ENCODE measurements at places on chromosomes 12 and 14.

- H3K4me3 ChIP-seq = no peak overlapping the region
- DNase-seq = no peak
- no peaks in the 10 kb centered on the region for H3K36me3 ChIP-seq
- no peak overlapping the region for H3K27ac ChIP-seq
- H3K27me3 ChIP-seq = no peaks in the 10 kb centered on the region
- H3K4me1 ChIP-seq = no peaks in the 10 kb centered on the region
These were observed 5.9 kb downstream of the HCAR1 start for GRCh38 chr12:122724641-122725243.

DNA sequence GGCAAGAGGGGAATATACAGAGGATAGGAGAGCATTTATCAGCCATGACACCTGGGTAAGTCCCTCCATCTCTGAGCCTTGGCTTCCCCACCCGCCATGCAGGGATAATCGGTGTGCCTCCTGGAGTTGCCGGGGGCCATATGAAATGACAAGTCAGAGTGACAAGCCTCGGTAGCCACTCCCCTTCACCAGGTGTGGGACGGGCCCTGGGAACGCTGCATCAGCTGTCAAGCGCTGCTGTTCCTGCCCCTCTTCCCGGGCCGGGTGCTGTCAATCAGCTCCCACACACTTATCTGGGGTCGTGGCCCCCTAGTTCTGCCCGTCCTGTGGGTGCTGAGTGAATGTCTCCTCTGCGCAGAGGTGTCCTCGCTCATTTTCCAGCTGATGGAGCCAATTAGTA lies 57.2 kb downstream of the MVK start:
- no peak overlapping the region for H3K4me3 ChIP-seq
- DNase-seq = no peak
- no peak overlapping the region for H3K27ac ChIP-seq

GRCh38 chr12:132429946-132430643 lies 59.9 kb upstream of the FBRSL1 start:
- H3K4me3 ChIP-seq = no peak overlapping the region
- H3K36me3 ChIP-seq = no peaks in the 10 kb centered on the region
- H3K27ac ChIP-seq = no peak overlapping the region
- no peak for DNase-seq
- H3K27me3 ChIP-seq = no peaks in the 10 kb centered on the region

- H3K27me3 ChIP-seq = peaks cover 4% of the 10 kb centered on the region
- H3K4me1 ChIP-seq = no peaks in the 10 kb centered on the region
- no peak overlapping the region for H3K4me3 ChIP-seq
- H3K27ac ChIP-seq = no peak overlapping the region
- H3K36me3 ChIP-seq = no peaks in the 10 kb centered on the region
These were observed 236.5 kb upstream of the PELI2 start for GRCh38 chr14:55881577-55882241.

DNA sequence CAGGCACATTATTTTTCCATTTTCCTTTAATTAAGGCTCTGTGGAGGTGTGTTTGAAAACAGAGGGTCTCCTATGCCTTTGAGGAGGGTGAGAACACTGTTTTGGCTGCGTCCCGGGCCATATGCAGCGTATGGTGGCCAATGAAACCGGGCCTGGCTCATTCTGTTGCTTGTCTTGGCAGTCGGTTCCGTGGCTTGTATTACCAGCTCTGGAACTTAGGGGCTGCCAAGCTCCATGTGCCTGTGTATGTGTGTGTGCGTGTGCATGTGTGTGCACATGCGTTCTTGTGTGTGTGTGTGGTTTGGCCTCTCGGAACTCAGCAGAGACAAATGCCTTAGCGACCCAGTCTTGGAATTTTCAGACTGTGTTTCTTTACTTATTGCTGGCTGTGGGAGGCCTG lies 2.7 kb downstream of the JDP2 start:
- no peak overlapping the region for H3K4me3 ChIP-seq
- peak; percentile 93 for DNase-seq
- H3K36me3 ChIP-seq = peaks cover 17% of the 10 kb centered on the region
- H3K27ac ChIP-seq = no peak overlapping the region

DNA sequence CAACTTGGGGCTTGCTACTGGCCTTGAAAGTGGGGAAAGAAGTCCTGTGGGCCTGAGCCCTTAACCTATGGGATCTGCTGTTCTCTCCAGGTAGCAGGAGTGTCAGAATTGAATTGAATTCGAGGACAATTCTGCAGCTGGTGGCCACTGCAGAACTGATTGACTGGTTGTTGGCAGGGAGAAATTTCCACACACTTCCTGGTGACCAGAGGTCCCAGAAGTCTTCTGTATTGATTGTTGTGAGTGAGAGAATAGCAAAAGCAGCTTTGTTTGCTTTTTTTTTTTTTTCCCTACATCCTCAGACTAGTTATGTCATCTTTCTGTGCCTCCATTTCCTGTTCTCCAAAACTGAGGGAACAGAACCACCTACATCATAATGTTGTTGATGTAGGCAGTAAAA lies 64.1 kb downstream of the PRICKLE1 start:
- no peak for DNase-seq
- no peaks in the 10 kb centered on the region for H3K27me3 ChIP-seq
- no peak overlapping the region for H3K4me3 ChIP-seq
- H3K27ac ChIP-seq = no peak overlapping the region
- peaks cover 1% of the 10 kb centered on the region for H3K4me1 ChIP-seq

DNA sequence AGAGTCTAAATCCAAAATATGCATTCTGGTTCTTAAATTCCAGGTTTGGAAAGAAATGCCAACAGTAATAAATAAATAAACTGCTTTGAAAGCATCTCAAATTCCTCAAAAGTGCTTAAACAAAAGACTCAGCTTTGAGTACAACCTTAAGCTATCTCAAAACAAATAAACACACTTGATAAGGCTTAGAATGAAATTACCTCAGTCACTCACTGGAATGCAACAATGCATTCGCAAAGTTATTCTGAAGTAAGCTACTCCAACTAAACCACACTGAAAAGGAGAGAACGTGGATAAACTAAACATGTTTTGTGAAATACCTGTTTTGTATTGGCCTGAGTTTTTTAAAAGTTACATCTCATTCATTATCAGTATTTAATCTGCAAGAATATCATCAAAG lies 1.2 kb downstream of the SPTSSA start:
- H3K4me1 ChIP-seq = peaks cover 15% of the 10 kb centered on the region
- no peaks in the 10 kb centered on the region for H3K27me3 ChIP-seq
- no peak overlapping the region for H3K27ac ChIP-seq

DNA sequence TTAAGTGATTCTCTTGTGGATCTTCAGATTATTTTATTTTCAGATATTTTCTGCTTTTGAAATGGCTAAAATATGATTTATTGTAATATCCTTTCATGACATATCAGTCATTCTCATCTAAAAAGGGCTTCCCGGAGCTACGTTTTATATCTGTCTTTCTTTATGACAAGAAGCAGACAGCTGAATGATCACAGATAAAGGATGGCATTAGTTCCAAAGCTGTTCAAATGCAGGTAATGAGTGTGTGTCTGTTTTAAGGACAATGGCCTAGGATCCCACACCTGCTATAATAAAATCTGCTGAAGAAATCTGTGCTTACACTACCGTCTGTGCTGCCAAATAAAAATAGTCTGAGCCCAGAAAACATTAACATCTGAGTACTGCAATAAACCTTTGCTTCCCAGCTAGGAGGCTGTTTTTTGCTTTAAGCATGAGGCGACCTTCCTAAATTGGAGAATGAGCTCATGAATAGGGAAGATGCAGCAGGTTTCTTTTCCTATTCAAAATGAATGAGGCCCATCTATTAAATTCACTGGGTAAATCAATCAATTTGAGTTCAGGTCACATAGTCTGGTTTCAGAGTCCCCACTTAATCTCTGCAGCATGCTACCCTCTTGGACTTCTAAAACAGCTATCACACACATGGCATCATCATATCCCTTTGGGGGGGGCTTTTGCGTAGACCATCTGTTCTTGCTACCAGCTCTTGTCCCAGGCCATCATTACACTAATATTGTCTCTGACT lies 498.5 kb downstream of the NELL2 start:
- H3K4me3 ChIP-seq = no peak overlapping the region
- peaks cover 5% of the 10 kb centered on the region for H3K4me1 ChIP-seq
- no peak overlapping the region for H3K27ac ChIP-seq
- H3K27me3 ChIP-seq = no peaks in the 10 kb centered on the region
- no peaks in the 10 kb centered on the region for H3K36me3 ChIP-seq
- no peak for DNase-seq

DNA sequence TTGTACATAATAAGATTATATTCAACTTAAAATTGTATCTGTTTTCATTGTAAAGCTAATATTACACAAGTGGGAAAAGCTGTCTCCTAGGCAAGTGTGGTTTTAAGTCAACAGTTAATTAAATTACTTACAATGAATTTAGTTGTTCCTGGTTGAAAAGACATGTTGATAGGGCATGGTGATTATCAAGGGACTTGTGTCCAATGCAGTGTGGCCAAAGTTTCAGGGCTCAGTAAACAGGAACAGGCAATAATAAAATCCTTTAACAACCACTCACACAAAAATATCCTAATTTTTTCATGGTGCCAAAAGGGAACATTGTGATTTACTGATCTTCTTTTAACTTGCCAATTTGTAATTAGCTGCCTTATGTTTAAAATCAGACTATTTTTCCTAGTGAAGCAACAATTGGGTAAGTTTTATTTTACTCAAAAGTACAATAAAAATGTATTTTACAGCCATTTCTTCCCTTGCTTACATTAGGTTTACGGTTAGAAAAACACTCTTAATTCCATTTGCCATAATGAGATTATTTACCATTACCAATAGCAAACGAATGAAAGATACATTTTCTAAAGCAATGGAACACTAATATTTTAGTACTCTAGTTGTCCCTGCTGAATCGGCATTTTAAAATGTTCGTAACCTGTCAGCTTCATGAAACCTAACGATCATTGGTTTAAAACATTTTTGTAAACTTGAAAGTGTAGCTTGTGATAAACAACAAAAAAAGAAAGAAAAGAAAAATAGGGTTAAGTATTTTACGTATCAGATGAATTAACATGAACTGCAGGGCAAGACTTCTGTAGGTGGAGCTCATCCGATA lies 1.8 kb upstream of the WNK1 start:
- no peak overlapping the region for H3K4me3 ChIP-seq
- no peaks in the 10 kb centered on the region for H3K27me3 ChIP-seq
- H3K4me1 ChIP-seq = peaks cover 2% of the 10 kb centered on the region
- peak overlapping the region; percentile 88 for H3K27ac ChIP-seq
- no peaks in the 10 kb centered on the region for H3K36me3 ChIP-seq
- peak; percentile 39 for DNase-seq

DNA sequence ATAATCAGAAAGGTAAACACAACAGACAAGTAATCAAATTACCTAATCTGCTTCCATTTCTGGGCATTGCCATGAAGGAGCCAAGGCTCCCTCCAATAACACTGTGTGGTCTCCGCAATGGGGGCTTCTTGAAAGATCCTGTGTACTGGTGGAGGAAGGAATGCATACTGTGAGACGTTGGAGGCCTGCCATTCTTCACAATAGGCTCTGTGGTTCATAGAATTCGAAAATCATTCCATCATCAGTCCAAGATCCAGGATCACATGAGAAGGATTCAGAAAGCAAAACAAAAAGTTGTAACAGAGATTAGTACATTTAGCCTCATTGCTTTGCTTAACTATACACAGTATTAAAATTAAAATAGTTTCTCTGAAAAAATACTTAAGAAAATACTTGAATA lies 76.3 kb downstream of the CDK17 start:
- H3K4me3 ChIP-seq = no peak overlapping the region
- H3K36me3 ChIP-seq = peaks cover 18% of the 10 kb centered on the region
- H3K27me3 ChIP-seq = no peaks in the 10 kb centered on the region

DNA sequence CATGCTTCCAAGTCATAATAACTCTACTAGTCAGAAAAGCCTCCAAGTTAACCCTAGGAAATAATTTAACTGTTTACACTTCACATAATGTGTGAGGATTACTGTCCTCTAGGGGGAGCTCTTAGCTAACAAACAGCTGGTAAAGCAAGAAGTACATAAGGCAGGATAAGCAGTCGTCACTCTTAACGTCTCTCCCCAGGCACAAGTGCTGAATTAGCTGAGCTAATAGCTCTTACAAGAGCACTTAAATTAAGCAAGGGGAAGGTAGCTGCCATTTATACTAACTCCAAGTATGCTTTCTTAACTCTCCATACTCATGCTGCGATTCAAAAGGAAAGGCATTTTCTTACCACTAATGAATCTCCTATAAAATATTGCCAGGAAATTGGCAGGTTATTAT lies 79.3 kb upstream of the TSPAN11 start:
- no peaks in the 10 kb centered on the region for H3K36me3 ChIP-seq
- H3K27ac ChIP-seq = no peak overlapping the region
- DNase-seq = no peak
- H3K4me1 ChIP-seq = no peaks in the 10 kb centered on the region
- H3K4me3 ChIP-seq = no peak overlapping the region

GRCh38 chr14:58731465-58732293 lies 93.9 kb downstream of the DACT1 start:
- H3K27ac ChIP-seq = peak overlapping the region; percentile 29
- DNase-seq = no peak
- H3K36me3 ChIP-seq = no peaks in the 10 kb centered on the region
- H3K4me1 ChIP-seq = no peaks in the 10 kb centered on the region
- no peak overlapping the region for H3K4me3 ChIP-seq
- H3K27me3 ChIP-seq = no peaks in the 10 kb centered on the region

- no peak overlapping the region for H3K27ac ChIP-seq
- H3K27me3 ChIP-seq = no peaks in the 10 kb centered on the region
- no peaks in the 10 kb centered on the region for H3K4me1 ChIP-seq
- DNase-seq = no peak
- H3K4me3 ChIP-seq = no peak overlapping the region
- no peaks in the 10 kb centered on the region for H3K36me3 ChIP-seq
These were observed 211.8 kb downstream of the MSRB3 start for GRCh38 chr12:65490250-65490649.

DNA sequence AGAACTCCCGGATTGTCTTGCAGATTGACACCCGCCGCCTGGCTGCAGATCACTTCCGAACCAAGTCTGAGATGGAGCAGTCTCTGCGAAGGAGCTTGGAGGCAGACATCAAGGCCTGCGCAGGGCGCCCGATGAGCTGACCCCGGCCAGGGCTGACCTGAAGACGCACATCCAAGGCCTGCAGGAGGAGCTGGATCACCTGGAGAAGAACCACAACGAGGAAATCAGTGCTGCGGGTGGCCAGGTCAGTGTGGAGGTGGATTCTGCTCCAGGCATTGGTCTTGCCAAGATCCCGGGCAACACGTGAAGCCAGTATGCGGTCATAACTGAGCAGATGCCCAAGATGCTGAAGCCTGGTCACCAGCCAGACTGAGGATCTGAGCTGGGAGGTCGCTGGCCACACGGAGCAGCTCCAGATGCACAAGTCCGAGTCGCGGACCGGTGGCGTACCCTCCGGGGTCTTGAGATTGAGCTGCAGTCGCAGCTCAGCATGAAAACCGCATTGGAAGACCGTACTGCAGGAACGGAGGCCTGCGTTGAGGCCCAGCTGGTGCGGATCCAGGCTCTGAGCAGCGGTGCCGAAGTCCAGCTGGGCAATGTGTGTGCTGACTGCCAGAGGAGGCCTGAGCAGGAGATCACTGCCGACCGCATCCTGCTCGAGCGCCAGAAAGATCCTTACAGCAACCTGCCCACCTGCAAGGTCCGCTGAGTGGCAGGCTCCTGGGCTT lies 12.4 kb upstream of the A2M start:
- H3K4me3 ChIP-seq = no peak overlapping the region
- peaks cover 38% of the 10 kb centered on the region for H3K4me1 ChIP-seq
- H3K27ac ChIP-seq = no peak overlapping the region
- no peaks in the 10 kb centered on the region for H3K27me3 ChIP-seq
- H3K36me3 ChIP-seq = no peaks in the 10 kb centered on the region
- no peak for DNase-seq

Data from lung (tissue), 17 donors.